ENCODE measurements at places on chromosomes 5 and 9.

GRCh38 chr9:13063880-13064459 lies 215.5 kb downstream of the MPDZ start:
- DNase-seq: no peak

DNA sequence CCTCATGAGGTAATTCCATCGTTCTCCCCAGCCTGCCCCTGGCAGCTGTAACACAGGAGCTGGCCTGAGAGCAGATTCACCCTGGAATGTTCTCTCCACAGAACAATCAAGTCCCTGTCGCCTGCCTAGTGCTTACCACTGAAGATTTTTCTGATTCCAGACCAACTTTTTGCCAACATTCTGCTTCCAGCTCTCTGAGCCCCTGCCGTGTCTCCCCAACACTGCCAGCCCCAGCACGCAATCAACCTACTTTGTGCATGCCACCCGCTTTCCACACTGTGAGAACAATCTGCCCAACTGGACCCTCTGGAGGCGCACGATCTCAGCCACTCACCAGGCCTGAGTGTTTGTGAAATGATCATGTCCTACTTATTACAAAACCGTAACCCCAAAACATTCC lies 62.6 kb downstream of the PSMB7 start:
- no peak for DNase-seq

DNA sequence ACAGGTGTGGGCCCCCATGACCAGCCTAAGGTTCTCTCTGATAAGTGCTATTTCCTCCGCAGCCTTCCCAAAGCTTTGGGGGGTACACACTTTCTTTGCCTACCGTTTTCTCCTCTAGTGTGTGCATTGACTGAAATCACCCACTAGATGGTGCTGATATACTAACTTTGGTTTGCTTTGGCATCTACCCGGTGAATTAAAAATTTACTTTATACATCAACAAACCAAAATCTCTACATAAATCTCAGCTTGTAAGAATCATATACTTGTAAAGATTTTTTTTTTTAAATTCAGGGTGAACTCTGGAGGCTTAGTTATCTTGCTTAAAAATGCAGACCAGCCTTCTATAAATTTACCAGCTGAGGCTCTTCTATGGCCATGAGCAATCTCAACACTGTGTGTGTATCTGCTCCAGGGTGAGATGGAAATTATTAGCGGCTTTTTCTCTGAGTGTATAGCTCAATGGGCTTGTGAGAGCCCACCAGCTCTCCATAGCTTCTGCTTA lies 475.7 kb upstream of the TNC start:
- DNase-seq: no peak

GRCh38 chr5:93967923-93968322 lies 226.5 kb upstream of the POU5F2 start:
- no peak for DNase-seq

DNA sequence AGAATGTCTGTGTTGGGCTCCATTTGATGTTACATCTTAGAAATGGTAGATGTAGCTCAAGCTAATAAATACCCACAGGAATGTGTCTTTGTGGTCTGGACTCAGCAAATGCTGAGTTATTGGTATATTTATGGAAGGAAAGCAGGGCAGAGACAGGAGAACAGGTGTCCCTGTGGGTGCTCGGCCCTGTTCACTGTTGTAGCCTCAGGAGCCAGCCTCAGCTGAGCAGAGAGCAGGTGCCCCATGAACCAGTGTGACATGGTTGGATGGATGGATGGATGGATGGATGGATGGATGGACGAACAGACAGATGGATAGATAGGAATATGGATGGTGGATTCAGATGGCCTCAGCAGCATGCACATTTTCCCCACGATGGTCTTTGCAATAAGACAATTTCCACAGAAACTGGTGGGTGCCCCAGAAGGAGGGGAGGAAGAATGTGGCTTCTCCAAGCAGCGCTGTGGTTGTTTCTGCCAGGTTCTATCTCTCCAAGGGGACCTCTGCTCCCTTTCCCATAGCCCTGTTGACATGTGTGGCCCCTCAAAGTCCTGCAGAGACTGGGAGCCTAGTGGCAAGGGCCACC lies 8.2 kb upstream of the IRF1 start:
- no peak for DNase-seq

DNA sequence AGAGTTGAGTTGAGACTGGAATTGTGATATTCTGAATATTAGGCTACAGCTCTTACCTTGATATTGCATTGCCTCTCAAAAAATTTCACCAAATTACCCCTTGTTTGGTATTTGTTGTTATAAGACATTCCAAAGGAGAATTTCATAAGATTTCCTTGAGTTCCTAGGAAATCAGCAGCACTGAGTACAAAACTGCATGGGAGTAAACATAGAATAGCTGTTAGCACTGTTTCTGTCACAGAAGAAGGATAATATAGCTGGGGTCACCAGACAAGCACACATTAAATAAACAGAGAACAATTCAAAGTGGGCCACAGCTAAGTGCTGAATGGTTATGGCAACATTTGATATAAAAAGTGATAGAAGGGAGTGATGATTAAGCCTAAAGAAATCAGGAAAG lies 724.3 kb downstream of the PRELID2 start:
- DNase-seq: no peak

DNA sequence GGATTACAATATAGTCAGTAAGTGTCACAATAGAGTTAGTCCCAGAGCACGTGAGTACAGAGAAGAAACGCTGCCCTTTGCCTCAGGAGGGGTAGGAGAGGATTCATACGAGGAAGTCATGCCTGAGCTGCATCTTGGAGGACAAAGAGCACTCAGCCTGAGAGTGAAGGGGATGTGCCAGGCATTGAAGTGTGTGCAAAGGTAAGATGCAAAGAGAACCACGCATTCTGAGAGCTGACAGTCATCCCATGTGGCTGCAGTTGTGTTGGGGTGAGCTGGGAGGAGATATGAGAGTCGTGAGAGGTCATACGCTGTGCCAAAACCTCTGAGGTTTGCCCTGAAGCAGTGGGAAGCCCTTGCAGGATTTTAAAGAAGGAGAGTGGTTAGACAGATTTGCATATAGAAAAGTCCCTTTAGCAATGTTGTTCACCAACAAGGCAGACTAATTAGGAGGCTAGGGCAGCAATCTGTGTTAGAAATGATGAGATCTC lies 97.5 kb downstream of the PIP5K1B start:
- DNase-seq: no peak

DNA sequence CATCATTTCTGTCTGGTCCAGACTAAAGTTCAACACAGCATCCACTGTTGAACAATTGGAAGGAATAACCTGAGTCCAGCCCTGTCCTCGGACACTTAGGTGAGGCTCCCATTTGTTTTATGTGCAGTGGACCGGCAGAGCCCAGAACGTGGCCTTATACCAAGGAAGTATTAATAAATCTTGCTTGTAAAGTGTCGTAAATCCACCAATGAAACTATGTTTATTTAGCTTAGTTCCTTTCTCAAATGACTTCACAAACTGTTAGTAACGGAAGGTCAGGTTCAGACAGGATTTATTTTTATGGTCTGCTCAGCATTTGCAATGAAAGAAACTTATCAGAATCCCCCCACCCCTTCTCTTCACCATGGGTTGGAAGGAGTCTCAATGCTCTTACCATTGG lies 149.5 kb downstream of the PCSK1 start:
- no peak for DNase-seq

DNA sequence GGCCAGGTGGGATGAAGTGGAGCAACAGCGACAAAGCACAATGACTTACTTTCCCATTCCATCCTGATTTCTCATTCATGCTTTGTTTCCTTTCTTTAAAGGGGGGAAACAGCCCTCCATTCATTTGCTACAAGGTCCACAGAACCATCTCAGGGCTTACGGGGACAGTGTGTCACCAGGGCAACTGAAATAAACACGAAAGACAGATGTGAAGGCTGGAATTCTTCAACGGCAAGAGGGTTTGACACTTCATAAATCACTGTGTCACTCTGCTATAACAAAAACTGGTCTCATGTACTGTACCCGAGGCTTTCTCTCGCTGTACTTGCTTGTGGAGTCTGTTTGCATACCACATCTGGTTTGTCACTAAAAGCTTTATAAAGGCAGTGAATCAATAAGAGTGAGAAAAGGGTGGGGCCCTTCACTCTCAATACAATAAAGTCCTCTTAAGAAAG lies 150.8 kb downstream of the EFNA5 start:
- DNase-seq: no peak

DNA sequence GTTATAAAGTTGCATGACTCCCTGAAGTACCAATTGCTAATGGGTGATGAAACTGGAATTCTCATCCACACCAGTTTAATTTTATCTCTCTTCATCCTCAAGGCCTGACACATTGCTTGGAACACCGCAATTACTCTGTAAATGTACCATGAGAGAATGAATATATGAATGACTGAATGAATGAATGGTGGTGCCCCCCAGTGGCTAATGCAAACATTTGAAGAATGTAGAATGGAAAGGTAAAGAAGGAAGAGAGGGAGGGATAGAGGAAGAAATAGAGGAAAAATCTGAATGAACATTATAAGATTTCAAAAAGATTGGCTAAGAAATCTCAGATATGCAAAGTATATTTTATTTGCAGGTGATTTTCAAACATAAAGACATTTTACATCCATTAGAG lies 13.1 kb downstream of the PAPPA start:
- no peak for DNase-seq

DNA sequence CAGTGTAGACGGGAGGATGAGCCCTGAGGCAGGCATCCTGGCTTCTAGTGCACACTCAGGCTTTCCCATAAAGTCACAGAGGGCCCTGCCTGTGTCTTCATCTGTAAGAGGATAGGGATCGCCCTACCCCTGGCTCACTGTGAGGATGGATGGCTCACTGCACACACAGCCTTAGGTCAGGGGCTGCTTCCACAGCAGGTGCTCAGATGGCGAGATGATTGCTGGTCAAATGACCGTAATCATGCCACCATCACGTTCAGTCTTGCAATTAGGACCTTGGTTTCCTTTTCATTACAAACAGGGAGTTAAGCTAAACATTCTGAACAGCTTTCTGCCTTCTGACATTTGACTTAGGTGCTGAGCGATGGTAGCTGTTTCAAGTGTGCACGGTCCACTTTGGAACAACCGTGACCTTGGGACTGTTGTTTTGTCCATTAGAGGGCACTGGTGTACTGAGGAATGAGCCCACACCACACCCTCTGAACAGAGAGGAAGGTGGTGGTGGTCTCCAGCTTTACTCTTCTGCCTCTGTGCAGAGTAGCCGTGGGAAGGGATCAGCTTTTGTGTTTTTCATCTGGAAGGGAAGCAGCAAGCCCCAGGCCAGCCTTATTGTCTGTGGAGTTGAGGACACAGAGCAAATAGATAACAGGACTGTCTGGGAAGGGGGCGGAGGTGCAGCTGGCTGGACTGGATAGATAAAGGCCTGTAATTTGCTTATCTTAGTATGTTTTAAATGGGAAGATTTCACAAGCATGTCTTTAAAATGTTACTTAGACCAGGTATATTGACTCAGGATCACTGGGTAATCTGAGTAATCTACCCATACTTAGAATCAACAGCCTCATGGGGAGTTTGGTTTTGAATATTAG lies 183.1 kb downstream of the TRIO start:
- no peak for DNase-seq

- DNase-seq: no peak
These were observed 13.6 kb downstream of the TRMO start for GRCh38 chr9:97908705-97909104.

DNA sequence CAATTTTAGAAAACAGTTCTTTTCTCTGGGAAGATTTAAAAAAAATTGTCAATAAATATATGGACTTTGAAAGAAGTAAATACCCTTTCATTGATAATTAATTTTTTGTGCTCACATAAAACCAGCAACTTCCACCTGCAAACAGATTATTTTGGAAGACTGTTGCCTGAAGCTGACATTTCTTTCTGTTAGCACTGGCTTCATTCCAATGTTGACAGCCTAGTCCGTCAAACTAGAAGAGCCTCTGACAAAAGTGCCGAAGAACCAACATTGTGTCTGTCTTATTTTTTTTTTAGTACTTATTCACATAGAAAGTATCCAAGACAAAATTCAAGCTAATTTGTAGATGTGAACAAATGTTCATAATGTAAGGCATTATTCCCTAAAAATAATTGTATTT lies 108.6 kb upstream of the TMEM161B start:
- DNase-seq: no peak

- DNase-seq: no peak
These were observed 20.7 kb upstream of the IL33 start for GRCh38 chr9:6194934-6195333.

DNA sequence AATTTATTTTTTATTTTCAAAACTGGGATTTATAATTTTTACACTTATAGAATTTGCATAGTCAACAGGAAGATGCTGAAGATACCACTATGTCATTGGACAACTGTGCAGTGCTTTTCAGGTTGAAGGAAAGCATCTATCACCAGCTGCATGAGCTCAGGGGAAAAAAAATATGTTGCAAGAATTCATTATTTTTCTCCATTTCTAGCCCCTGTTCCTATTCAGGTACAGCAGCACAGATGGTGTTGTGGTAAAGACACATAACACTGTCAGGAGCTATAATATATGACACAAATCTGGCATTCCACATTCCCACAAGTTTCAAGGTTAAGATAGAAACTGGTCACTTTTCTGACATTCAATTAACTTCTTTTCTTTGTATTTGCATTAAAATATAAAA lies 1088.6 kb downstream of the MAT2B start:
- DNase-seq: no peak

DNA sequence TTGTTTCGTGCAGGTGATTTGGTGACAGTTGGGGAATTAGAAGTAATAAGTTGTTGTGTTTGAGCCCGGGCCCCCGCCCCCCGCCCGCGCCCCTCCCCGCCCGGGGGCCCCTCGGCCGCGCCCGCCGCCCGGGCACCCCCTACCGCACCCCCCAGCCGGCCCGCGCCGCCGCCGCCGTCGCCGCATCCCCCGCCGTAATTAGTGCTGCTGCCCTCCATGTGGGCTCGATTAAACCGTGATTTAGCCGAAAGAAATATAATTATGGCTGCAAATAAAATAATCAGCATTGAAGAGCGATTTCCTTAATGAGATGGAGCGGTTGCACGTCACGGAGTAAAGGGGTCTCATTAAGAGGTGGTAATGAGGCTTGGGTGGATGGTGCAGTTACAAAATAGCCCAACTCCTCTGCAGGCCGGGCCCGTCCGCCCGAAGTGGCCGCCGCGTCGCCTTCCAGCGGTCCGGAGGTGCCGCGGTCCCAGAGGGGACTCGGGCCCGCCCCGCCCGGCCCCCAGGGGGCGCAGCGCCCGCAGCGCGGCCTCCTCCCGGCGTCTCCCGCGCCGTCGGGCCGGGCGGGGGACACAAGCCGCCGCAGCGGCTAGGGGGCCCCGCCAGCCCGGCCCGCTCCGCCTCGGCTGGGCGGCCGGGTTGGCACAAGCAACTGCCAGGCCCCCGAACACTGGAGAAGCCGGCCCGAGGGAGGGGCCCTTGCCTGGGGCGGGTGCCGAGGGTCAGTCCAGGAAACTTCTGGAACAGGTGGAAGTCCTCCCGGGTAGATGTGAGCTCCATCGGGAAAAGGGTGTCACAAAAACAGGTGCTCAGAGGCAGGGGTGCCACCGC lies 6.9 kb upstream of the OTP start:
- peak; percentile 29 for DNase-seq

DNA sequence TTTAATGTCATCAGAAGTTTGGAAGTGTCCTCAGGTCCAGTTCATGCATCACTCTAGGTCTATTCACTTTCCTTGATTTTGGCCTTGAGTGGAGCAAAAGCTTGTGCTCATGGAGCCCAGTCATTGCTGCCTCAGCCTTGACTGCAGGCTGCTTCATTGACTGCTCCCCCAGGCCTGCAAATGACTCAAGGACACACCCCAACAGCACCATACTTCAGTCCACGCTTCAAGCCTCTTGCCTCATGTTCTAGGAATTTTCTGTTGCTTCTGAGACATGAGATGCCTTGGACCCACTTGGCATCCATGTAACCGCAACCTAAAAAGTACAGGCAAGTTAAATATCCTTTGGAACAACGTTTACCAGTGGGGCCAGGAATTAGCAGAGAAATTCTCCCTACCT lies 193.7 kb downstream of the PIK3R1 start:
- DNase-seq: no peak
